ENCODE measurements at places on chromosomes 3 and 15.

DNA sequence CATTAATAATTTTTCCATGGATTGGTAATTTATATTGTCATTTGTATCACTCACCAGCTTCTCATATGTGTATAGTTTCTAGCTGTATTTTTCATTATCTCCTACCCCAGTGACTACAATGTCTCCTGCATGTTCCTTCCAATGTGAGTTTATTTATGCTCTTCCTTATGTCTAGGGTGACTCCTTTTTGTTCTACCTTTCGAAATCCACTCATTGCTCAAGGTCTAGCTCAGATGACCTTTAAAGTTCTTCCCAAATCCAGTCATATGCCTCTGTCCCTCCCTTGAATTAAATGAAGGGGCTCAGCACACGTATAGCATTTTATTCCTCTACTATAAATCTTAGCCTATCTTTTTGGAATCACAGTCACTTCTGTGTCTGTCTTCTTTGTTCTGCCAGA is 53.0 kb downstream of the TMEM45A start:
- no peak for DNase-seq

DNA sequence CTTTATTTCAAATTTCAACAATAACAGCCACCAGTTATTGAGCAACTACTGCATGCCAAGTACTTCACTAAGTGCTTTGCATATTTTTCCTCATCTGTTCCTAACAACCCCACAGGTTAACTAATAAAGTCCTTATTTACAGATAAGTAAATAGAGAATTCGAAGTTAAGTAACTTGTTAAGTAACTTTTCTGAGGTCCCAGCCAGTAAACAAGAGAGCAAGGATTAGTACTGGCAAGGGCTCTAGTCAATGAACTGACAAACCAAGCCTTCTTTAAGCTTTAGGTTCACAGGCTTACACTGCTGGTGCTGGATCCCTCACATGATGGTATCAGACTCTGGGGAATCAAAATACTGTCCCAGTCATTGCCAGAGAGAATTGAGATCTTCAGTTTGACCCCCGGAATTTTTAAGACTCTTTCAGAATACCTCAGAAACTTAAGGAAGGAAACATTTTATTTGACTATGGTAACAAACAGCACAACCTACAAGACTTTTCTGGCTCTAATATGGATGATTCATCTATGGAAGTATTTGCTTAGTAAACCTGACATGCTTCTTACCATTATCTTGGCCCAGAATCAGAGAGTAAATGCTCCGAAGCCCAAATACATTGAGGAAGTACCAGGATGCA is 16.5 kb downstream of the EMC3 start:
- no peak for DNase-seq

- no peak for DNase-seq
Observed at GRCh38 chr3:187069857-187070516, 69.3 kb downstream of the RPL39L start.

- DNase-seq = no peak
Observed at GRCh38 chr15:77633913-77634265, 1.2 kb upstream of the LINGO1 start.

GRCh38 chr15:56757875-56758274 is 24.6 kb upstream of the ZNF280D start:
- no peak for DNase-seq

DNA sequence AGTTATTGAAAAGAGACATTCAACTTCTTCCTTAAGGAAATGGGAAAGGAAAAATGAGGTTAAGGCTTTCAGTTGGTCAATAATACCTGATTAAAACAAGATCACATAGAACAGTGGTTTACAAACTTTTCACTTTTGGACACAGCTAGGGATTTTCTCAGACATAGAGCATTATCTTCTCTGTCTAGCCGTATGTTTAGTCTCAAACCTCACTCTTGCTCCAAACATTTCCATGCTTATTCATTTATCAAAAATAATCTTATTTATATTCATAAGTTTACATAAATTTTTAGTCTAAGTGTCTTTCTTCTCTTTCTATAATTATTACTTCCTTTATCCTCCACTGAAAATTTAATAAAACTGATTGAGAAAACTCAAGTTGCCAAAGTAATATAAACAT is 114.2 kb upstream of the AZI2 start:
- no peak for DNase-seq

Data from neural crest cell (in vitro differentiated cells).